Left kidney (tissue), 8 donors: ENCODE measurements at places on chromosomes 5 and 9.

- DNase-seq, result no peak
These were observed 149.5 kb downstream of the FANCC start for GRCh38 chr9:95167998-95168397.

DNA sequence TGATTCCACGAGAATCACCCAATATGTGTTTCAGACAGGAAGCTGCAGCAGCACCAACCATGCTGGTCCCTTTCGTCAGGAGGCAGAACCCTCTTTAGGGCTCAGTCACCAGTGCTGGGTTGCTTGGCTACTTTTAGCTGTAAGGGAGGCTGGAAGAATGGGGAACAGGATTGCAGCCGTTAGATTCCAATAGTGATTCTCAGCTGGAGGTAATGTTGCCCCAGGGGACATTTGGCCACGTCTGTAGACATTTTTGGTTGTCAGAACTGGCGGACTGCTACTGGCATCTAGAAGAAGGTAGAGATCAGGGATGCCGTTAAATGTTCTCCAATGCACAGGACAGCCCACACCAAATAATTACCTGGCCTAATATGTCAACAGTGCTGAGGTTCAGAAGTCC is 81.8 kb downstream of the ANKRD33B start:
- DNase-seq, result no peak

- no peak for DNase-seq
These were observed 32.1 kb downstream of the WNK2 start for GRCh38 chr9:93216073-93216365.

GRCh38 chr5:119708076-119708790 is 78.9 kb downstream of the FAM170A start:
- no peak for DNase-seq
